H4 (cell line): ENCODE measurements at places on chromosomes 1 and 21.

GRCh38 chr1:71046891-71047634, 553 bp downstream of the PTGER3 start:
- DNase-seq: no peak

GRCh38 chr1:214028095-214028494, 40.3 kb downstream of the PROX1 start:
- DNase-seq: no peak

DNA sequence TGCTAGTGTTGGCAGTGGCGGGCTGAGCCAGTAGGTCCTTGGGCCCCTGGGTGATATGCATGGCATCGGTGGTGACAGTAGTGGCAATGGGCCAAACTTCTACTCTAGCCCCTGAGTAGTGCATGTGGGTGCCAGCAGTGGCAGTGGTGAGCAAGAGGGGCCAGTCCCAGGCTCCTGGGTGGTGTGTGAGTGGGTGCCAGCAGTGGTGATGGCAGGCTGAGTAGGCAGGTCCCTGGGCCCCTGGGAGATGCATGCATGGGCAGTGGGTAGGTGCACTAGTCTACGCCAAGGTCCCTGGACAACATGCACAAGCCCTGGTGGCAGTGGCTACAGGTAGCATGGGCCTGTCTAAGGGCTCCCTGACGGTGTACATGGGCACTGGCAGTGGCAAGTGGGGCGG, 24.6 kb upstream of the TTC22 start:
- no peak for DNase-seq

DNA sequence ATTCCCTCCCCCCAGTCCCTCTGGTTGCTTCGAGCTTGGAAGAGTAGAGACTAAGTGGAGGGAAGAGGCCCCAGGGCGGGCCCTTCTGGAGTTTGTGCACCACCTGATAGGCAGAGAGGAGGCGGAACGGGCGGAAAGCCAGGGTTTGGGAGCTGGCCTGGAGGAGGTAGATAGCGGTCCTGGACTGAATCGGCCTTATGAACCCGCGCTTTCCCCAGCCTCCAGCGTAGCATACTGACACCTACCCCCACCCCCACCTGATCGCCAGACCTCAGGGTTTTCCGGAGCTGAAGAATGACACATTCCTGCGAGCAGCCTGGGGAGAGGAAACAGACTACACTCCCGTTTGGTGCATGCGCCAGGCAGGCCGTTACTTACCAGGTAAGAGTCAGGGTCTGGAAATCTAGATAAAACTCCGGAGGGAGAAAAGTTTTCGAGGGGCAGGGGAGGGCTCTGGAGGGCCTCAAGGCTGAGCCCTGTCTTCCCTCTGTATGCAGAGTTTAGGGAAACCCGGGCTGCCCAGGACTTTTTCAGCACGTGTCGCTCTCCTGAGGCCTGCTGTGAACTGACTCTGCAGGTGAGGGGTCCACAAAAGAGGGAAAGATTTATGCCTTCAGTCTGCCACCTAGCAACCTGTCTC, 705 bp downstream of the UROD start:
- DNase-seq: peak; percentile 63

- DNase-seq: no peak
Measured at GRCh38 chr1:214463596-214463995, 87.8 kb downstream of the PTPN14 start.

DNA sequence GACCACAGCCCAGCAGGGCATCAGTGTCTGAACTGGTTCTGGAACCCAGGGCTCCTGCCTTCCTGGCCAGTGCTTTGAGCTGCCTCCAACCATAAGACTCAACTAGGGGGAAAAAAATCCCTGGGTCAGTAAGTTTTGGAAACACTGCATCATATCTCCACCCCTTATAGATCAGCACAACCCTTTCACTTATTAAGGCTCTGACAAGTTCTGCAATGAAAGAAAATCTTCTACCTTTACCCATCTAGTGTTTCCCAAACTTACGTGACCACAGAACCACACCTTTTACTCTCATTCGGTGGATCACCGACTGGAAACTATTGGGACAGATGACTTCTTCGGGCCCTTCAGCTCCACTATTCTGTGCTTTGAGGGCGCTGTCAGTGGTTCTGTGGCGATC, 78.4 kb upstream of the TMEM51 start:
- no peak for DNase-seq

DNA sequence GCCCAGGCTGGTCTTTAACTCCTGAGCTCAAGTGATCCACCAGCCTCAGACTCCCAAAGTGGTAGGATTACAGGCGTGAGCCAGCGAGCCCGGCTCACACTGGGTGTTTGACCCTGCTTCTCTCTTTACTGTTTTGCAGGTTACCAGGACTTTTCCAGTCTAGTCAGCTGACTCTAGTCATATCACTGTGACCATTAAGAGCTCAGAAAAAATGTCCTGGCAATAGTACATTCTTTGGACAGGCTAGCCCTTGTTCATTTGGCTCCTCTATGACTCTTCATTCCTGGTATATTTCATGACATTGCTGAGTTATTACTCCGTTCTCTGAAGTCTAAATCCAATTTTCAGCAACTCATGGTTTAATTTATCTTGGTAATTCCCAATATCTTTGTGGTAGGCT, 8.0 kb upstream of the CA6 start:
- DNase-seq: no peak

- no peak for DNase-seq
Measured at GRCh38 chr1:44587796-44588460, 86.4 kb downstream of the TMEM53 start.

GRCh38 chr1:94540440-94541245, 916 bp downstream of the F3 start:
- DNase-seq: no peak

DNA sequence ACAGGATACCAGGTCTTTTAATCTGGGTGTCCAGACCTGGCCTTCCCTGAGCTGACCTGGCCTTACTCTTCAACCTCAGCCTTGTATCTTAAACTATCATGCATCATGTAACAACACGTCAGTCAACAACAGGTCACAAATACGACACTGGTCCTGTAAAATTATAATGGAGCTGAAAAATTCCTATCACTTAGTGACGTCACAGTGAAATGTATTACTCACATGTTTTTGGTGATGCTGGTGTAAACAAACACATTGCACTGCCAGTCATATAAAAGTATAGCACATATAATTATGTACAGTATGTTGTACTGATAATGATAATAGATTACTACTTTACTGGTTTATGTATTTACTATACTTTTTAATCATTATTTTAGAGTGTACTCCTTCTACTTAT, 31.5 kb downstream of the ESRRG start:
- DNase-seq: no peak
